Naive thymus-derived CD8-positive, alpha-beta T cell (primary cell): ENCODE measurements at places on chromosomes 5 and 9.

- no peak for DNase-seq
Measured at GRCh38 chr9:27599102-27599869, 26.0 kb upstream of the C9orf72 start.

- DNase-seq = no peak
Measured at GRCh38 chr5:117318528-117318927, 743.9 kb upstream of the SEMA6A start.

GRCh38 chr5:138037907-138038633 lies 5.2 kb upstream of the FAM13B start:
- no peak for DNase-seq

GRCh38 chr9:32253731-32254130 lies 130.7 kb upstream of the ACO1 start:
- no peak for DNase-seq

DNA sequence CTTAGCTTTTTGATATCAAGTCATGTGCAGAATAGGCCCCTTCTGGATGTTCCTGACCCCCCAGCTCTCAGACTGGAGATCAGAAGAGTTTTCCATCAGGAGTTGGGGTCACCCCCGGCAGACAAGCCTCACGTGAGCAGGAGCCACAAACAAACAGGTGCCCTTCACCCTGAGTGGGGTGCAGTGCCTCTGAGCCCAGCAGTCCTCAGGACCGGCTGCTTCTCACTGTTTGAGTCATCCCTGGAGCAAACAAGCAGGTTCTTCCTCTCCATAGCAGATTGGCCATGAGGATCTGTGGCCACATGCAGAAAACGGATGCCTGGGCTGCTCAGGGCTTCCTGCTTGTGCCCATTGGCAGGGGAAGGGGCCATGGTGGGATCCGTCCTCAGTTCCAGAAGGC lies 47.0 kb downstream of the LRSAM1 start:
- no peak for DNase-seq

DNA sequence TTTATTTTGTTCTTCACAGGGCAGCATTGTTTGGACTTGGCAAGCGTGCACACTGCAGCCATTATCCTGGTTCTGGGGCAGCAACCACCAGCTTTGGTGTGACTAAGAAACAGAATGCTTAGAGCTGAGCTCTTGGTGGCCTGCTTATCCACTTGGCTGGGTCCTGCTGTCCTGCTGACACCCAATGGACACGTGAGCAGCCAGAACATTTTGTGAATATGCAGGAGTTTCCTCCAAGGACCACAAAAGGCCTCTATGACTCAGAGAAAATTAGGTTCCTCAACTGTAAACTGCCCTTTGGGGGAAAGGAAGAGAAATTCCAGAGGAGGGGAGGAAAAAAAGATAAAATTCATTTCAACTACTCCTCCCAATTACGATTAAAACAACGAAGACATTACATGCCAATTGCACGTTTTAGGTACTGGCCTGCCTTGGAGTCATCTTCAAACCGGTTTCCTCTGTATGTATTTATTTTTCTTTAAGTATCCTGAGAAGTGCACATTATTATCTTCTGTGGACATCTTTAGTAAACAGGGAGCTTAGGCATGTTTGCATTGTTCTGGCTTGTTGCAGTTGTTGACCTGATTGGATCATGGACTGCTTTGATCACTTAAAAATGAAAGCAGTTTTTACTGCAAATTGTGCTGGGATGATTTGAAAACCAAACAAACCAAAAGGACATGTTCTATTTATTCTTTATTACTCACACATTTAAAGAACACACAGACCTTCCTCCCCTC lies 82.3 kb upstream of the TLE4 start:
- no peak for DNase-seq

GRCh38 chr5:1351156-1351555 lies 6.3 kb upstream of the CLPTM1L start:
- DNase-seq = no peak
